Stimulated activated CD8-positive, alpha-beta memory T cell treated with anti-CD3 and anti-CD28 coated beads, Interleukin-7, amount 100 ng/mL, for 1 hour (primary cell): ENCODE measurements at places on chromosomes 2 and 18.

DNA sequence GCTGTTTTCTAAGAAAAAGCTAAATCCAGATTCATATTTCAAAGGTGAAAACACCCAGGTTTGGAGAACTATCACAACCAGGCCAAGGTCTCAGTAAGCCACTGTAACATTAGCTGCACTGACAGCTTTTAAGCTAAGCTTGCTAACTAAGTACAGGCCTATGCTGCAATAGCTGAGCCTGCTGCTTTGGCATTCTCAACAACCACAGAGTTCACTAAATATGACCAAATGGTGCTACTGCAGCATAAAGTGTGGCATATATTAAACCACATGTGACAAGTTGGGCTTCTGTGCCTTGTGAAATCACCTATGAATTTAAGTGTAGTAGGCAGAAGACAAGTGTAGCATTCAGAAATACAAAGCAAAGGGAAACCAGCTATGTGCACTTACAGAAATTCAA is 206.7 kb downstream of the TCF4 start:
- no peak for DNase-seq

DNA sequence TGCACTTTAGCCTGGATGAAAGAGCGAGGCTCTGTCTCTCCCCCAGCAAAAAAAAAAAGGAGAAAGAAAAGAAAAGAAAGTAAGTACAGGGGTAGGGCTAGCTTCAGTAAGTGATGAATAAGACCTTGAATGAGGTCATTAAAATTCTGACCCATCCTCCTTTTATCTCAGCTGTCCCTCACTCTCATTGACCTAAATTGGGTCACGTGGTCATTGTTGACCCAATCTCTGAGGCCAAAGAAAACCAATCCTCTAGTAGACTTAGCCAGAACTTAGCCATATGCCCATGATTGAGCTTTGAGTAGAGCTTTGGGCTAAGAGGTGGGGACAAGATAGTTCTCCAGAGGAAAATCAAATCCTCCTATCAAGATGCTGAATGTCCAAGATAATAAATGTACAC is 149.3 kb downstream of the PDE11A start:
- DNase-seq = no peak

DNA sequence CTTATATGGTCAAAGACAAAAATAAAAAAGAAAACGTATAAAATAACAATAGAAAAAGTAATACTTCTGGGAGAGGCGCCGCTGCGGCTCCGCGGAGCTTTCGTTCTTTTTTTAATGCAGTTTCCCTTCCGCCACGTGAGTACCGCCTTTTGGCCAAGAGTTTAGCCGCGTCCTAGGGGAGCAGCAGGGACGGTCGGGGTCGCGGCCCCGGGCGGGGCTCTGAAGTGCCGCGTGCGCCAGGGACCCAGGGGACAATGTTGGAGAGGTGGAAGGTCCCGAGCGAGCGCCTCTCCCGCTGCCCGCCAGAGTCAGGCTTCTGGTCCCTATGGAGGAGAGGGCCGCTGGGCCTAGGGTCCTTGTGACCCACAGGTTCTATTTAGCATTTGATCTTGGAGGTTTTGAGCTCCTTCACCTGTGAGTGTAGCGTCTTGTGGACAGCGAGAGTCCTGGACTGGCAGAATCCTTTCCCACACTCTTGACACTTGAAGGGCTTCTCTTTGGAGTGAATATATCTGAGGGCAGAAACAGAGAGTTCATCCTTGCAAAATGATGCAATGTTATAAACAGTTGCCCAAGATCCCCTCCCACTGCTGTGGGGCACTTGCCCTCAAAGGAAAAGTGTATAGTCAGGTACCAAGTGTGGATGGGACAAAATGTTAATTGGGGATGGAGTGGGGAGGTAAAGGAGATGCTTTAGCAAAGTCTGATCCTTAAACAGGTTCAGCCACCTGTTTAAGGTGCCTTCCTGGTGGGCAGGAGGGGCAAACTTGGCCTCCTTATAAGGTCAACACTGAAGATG is 6.3 kb downstream of the OSR1 start:
- no peak for DNase-seq

- DNase-seq = no peak
These were observed 132.4 kb downstream of the ZNF516 start for GRCh38 chr18:76362676-76363075.

- no peak for DNase-seq
These were observed 176.1 kb upstream of the SESTD1 start for GRCh38 chr2:179440642-179441251.

- DNase-seq = no peak
These were observed 556.3 kb downstream of the RIT2 start for GRCh38 chr18:42559069-42559690.

GRCh38 chr18:77249569-77250500 is at the start of gene GALR1:
Gene GALR1, plus strand, starts transcription at chr18:77249848. Its CDS starts 701 bp downstream, at chr18:77250549.
- no peak for DNase-seq

DNA sequence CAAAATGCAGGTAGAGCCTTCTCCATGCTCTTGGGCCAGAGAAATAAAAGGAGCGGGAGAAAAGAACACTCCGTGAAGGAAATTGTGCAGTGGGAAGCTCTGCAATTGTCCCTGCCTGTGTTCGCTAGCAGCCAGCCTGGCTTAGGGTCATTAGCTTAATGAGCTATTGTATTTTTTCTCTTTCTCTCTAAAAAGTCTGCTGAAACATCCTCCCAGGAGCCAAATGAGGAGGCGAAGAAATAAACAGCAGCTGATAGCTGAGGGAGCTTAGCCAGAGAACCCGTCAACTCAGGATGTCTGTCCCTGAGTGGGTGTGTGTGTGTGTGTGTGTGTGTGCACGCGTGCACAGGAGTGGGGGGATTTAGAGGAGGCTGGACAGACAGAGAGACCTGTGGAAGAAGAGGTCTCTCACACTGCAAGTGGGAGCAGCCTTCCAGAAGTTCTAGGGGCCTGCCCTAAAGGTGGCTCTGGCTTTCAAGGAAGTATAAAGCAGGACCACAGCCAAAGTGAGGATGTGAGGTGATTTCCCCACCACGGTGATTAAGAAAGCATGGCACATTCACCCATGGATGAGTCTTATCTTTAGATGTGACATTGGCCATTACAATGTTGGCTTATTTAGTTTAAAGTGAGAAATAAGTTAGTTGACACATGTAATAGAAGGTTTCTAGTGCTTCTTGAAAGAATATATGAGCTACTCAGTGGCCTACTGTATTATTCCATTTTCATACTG is 690.4 kb downstream of the RNF144A start:
- no peak for DNase-seq

- no peak for DNase-seq
These were observed 121.1 kb downstream of the LAMA3 start for GRCh38 chr18:23810396-23810795.

DNA sequence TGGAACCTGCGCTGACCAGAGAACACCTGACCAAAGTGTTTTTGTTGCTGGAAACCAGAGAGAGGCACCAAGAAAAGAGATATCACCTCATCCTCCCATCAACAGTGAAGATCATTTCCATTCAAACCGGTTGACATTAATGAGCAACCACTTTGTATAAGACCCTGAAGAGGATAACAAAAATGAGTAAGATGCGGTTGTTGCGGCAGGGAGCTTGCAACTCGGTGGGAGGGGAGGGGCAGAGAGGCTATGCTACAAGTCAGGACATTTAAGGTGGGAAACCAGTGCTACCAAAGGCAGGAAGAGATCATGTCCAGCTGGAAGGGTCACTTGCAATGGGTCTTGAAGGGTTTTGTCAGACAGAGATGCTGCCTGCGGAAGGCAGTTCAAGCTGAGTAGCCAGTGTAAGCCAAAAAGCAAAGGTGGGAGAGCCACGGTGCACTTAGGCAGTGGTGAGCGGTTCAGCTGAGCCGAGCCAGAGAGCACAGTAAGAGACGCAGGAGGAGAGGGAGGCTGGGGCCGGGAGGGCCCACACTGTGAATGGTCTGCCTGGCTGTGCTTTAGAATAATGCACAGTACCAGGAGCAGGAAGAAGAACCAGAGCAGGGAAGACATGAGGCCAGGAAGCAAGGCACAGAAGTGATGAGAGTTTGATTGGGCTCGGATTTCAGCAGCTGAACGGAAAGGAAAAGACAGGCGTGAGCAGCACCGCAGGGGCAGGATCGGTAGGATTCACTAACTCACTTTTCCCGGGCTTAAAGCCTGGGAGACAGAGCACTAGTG is 24.4 kb upstream of the DTNB start:
- no peak for DNase-seq

- no peak for DNase-seq
These were observed 40.0 kb downstream of the ACOXL start for GRCh38 chr2:110772383-110772755.

GRCh38 chr2:67581751-67582150 is 184.6 kb downstream of the ETAA1 start:
- DNase-seq = no peak

DNA sequence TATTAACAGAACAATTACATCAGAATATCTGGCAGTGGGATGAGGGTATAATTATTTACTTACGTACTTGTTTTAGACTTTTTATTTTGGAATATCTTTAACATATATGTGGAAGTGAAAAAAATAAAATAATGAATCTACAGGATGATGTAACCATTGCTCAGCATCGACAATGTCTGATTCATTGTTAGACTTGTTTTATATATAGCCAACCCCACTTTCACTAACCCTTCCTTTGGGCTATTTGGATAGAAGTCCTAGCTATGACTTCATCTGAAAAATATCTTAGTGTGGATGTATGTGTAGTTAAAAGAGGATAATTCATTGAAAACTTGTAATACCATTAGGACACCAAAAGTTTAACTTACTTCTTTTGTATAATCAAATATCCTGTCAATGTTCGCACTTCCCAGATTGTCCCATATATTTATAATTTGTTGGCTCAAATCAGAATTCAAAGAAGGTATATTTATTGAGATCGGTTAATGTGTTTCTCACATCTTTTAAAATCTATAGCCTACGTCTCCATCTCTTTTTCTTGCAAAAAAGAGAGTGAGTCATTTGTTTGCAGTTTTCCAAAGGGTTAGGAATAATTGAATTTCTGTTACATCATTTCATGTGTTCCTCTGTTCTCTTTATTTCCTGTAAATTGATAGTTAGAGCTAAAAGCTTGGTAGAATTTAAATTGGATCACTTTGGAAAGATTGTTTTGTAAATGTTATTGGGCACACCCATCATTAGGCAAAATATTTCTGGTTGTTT is 506.1 kb upstream of the FAM98A start:
- no peak for DNase-seq

DNA sequence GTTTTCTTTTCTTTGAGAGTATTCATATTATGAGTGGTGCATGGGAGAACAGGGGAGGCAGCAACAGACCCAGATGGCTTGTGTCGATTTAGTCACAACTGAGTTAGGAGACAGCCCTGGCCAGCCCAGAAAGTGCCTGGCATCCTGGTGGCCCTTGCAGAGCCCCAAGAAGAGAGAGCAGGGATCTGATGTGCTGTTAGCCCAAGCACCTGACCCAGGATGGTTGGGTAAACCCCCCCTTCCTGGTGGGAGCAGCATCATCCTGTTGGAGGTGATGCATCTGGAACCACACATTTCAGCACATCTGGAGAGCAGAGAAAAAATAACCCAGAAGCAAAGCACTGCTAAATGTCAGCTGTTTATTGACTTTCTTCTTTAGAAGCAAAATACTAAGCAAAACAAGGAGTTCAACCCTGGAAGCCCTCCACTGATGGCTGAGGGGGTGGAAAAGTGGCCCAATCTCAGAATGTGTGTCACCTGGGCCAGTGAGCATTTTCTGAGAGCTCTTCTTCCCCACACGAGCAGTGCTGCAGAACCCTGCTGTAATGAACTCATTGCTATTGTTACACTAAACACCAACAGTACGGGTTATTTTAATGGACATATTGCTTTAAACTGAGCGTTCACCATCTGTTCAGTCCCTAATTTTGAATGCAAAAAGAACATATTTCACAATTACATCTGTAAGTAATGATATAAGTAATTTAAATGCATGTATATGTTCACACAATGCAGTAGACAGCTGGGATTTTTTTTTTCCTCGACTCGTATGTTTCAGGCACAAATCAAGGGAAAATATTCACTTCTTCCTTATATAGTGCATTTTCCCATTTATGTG is 100.6 kb upstream of the SMIM21 start:
- no peak for DNase-seq

DNA sequence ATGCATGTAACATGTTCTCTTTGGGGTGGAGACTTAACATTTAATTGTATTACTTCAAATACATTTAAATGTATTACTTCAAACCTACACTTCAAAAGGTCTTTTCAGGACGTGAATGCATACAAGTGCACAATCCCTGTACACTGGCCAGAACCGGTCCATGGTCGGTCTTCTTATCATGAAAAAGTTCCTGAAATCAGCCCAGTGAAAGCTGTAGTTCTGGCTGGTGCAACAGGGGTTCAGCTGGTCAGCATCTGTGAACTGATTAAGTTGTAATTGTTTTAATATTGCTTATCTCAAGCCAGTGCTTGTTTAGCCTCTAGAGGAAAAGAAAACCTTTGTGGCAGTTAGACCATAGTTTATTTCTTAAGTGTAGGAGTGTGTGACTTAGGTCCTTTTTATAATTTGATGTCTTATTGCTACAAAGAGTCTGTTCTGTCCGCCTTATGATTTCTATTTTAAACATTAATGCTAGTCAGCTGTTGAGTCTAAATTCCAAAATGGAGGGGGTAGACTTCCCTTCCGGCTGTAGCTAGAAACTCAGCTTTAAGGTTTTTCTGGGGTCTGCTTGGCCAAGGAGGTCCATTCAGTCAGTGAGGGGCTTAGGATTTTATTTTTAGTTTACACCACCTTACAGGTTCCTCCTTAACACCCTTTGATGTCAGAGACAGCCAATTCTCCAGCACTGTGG is 768 bp upstream of the CYBRD1 start:
- DNase-seq = no peak

- no peak for DNase-seq
These were observed 213.6 kb upstream of the FAM98A start for GRCh38 chr2:33812707-33813106.

DNA sequence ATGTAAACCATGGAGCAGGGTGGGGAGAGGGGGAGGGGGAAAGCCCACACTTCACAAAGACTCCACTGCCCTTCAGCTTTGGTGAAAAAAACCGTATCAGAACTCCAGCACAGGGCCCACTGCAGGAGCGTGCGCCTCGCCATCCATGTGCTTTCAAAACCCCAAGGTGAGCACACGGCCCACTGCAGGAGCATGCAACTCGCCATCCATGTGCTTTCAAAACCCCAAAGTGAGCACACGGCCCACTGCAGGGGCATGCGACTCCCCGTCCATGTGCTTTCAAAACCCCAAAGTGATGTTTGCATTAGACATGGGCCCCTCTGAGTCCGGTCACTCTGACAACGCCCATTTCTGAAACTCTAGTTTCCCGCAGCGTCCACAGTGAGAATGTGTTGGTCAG is 7.8 kb downstream of the TXNL4A start:
- DNase-seq = no peak

GRCh38 chr2:5454051-5454390 is 238.2 kb upstream of the SOX11 start:
- no peak for DNase-seq
